ENCODE measurements at places on chromosomes 3 and 15.

DNA sequence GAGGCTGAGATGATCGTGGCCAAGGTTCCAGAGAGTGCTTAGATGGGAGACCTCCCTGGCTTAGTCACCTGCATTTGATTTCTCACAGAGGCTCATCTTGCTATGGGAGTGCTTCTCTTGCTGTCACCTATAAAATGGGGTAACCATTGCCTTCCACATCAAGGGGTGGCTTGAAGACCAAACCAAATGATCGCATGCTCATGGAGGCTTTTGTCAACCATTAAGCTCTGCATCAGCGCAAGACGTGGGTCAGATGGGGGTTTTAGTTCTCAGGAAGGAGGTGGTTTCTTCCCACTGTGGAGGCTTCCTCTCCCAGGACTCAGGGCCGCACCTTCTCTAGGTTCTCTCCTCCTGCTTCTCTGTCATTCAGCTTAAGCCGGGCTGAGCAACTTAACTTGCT lies 27.4 kb upstream of the NOX5 start:
- no peak for DNase-seq

GRCh38 chr3:180252683-180253082 lies 215.9 kb upstream of the PEX5L start:
- DNase-seq, result no peak

GRCh38 chr15:95799286-95800200 lies 531.0 kb upstream of the NR2F2 start:
- DNase-seq, result no peak

GRCh38 chr3:87468235-87468634 lies 191.9 kb upstream of the POU1F1 start:
- no peak for DNase-seq

DNA sequence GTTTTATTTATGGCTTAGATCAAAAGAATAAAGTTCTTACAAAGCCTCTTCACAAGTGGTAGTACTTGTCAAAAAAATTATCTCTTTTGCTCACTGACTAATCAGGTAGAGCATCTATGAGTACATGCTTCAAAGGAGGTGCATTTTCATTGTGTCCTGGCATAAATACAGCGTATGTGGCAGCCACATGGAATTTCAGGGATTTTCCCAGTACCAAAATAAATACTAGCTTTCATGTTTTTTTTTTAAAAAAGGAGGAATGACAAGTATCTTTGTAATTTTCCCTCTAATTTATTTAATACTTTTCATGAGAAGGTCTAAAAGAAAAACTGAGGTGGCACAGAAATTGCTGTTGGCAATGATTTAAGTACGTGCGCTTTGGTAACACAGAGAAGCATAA lies 597.8 kb upstream of the ALCAM start:
- DNase-seq, result no peak

DNA sequence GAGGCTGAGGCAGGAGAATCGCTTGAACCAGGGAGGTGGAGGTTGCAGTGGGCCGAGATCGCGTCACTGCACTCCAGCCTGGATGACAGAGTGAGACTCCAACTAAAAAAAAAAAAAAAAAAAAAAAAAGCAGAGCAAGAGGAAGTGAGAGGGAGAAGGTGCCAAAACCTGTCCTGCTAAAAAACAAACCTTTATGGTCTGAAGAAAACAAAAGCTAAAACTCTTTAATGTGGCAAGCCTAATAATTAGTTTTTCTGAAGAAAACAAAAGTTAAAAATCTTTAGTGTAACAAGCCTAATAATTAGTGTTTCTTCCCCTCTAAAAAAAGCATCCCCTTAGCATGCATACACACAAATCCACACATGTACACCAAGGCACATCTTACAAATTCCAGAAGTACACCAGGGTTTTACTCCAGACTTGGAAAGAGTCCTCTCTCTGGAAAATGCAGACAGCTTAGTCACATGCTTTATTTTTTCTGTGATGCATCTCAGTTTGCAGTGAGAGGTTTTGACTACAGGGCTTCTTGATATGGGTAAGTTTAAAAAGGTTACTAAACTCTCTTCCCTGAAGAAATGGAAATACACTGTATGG lies 65.9 kb downstream of the HACD2 start:
- DNase-seq, result no peak

DNA sequence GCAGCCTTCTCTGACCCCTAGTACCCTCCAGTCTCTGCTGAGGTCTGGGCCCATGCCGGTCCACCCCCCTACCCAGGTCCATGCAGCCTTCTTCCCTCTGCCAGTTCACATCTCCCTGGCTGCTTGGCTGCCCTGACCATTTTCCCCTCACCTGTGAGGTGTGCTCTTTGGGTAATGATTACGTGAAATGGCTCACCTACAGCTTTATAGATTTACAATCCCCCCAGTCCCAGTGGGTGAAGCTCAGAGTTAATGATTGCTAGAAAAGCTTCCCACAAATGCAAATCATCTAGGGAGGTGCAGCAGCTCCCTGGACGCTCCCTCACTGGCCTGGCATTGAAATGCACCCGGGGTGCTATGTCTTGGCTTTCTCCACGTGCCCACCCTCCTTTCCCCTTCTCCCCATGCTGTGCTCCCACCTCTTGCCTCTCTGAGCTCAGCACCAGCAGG lies 18.7 kb downstream of the PAQR5 start:
- DNase-seq, result no peak

DNA sequence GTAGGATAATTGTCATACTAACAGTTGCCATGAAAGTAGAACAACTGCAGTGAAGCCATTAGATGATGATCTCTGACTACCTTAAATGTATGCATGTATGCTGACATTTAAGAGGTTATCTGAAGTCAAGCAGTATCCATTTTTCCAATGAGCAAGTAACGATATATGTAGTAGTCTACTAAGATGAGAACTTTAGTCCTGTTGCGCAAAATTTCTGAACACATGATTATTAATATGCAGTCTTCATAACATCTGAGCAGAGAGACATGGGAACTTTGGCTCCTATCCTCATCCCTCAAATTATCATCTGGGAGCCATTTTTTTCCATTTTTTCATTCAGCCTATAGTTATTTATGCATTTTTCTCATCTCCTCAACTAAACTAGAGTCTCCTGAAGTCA lies 79.2 kb downstream of the MME start:
- DNase-seq, result no peak

- DNase-seq, result no peak
Observed at GRCh38 chr3:35789042-35789831, 149.9 kb downstream of the ARPP21 start.

GRCh38 chr15:75661100-75661755 lies 13.5 kb downstream of the SNX33 start:
- DNase-seq, result no peak

DNA sequence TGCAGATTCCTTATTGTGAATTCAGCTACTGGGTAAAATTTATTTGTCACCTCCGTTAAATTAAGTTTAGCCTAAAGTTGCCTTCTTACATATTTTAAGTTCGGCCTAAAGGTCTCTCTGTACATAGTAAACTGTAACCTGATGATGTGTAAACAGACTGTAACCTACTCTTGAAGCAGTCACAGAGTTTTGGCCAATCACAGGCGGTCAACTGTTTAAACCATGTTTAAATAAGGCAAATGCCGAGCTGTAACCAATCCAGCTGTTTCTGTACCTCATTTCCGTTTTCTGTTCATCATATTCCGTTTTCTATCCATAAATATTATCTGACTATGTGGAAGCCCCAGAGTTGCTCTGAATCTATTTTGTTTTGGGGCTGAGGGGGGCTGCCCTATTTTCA lies 2.4 kb upstream of the ADAMTSL3 start:
- DNase-seq, result no peak

- no peak for DNase-seq
Observed at GRCh38 chr3:42659451-42660130, 6.1 kb downstream of the ZBTB47 start.

GRCh38 chr15:73879426-73879825 lies 6.1 kb downstream of the TBC1D21 start:
- no peak for DNase-seq

GRCh38 chr15:100902436-100903167 lies 16.6 kb upstream of the LRRK1 start:
- no peak for DNase-seq

GRCh38 chr15:60423537-60423936 lies 25.8 kb upstream of the ANXA2 start:
- no peak for DNase-seq

- DNase-seq, result no peak
Observed at GRCh38 chr3:55426486-55426885, 60.6 kb downstream of the WNT5A start.

Data from CD4-positive, alpha-beta T cell treated with Interferon gamma for 1 hour (primary cell).